Smooth muscle cell of the brain vasculature (primary cell): ENCODE measurements at places on chromosomes 11 and 22.

- no peak for DNase-seq
Measured at GRCh38 chr22:40637183-40638150, 948 bp upstream of the MRTFA start.

DNA sequence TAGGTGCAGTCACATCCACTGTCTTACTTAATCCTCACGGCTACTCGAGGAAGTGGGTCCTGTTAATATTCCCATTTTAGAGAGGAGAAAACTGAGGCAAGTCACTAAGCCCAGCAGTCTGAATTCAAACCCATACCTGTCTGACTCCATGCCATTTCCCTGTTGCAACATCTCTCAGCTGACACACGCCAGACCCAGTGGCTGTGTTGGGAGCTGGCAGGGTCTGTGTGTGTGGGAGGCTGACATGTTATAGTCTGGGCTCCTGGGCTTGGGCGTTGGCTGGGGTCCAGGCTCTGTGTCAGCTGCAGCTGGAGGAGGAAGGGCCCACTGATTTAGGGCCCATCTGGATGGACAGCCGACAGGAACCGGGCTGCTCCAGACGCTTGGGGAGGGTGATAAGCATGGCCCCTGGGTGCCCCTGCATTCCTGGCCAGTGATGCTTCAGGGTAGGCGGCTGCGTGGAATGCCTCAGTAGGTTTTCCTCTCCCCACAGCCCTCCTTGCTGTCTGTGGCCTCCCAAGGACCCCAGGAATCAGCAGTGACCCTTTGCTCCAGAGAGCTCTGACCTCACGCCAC is 562.5 kb downstream of the MN1 start:
- DNase-seq = peak; percentile 70

GRCh38 chr11:110376711-110377324 is 52.9 kb upstream of the FDX1 start:
- DNase-seq = peak; percentile 66

- no peak for DNase-seq
Measured at GRCh38 chr22:48738204-48738980, 1089.3 kb downstream of the BRD1 start.
